ENCODE measurements at places on chromosomes 6 and 20.

DNA sequence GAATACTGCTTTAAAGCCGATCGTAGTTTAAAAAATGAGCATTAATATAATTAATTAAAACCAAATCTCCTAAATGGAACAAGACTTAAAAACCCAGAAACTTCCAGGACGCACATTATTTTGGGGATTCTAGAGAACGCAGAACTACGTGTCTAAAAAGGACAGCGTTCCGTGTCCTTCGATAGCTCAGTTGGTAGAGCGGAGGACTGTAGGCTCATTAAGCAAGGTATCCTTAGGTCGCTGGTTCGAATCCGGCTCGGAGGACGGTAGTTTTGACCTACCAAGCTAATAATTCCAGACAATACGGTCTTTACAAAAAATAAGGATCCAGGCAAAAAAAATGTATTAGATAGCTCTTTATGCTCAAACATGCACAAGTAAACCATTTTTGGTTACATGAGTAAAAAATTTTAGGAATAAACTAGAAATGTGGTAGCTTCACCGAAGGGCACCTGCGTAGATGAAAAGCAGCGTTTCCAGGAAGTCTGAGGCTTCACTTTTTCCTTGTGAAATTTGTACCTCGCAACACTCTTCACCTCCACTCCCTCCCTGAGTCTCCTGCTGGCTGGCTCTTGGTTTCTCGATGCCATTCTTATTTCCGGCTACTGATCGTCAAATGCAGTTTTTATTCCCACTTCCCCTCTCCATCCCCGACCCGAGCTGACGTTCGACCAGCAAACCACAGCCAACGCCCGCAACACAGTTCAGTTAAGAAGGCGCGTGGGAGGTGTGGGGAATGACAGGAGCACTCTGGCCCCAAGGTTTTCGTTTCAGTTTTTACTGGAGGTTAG, 19.6 kb upstream of the ABT1 start:
- DNase-seq = peak; percentile 81

DNA sequence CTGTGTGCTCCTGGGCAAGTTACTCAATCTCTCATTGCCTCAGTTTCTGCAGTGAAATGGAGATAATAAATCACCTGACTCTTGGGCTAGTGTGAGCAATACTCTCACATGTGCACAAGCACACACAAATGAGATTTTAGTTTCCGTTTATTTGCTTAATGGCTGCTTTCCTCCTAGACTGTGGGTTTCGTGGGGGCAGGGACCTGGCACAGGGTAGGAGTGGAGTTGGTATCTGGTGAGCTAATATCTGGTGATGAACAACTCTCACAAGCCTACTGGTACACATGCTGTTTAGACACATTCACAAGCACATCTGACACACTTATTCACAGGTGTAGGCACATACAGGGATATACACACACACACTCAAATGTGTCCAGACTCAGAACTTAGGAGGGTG, 73.8 kb downstream of the TOX2 start:
- no peak for DNase-seq

DNA sequence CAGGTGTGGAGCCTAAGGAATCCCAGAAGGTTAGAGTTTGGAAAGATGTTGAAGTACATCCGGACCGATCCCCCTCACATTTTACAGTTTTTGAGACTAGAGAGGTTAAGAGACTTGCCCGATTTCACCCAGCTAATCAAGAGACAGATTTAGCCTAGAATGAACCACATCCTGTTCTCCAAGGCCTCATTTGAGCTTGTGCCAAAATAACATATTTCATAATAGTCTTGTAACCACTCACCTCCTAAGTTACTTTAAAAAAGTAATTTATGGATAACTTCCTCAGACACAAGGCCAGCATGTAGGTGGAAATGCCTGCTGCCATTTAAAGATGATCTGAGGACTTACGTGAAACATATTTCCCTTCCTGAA, 39.8 kb upstream of the ARHGAP18 start:
- DNase-seq = no peak

- no peak for DNase-seq
Measured at GRCh38 chr6:169093066-169093723, 160.5 kb downstream of the THBS2 start.

DNA sequence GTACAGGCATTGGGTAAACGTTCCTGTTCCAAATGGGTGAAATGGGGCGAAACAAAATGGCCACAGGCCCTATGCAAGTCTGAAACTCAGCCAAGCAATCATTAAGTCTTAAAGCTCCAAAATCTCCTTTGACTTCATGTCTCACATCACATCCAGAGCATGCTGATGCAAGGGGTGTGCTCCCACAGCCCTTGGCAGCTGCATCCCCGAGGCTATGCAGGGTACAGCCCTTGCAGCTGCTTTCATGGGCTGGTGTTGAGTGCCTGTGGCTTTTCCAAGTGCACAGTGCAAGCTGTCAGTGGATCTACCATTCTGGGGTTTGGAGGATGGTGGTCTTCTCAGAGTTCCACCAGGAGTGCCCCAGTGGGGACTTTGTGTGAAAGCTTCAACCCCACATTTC, 270.0 kb upstream of the CDYL start:
- no peak for DNase-seq

- no peak for DNase-seq
Measured at GRCh38 chr6:158672726-158673125, 22.9 kb downstream of the SYTL3 start.

GRCh38 chr6:158909938-158910337, 90.1 kb downstream of the RSPH3 start:
- DNase-seq = no peak

GRCh38 chr6:35168461-35168861, 27.3 kb upstream of the TCP11 start:
- no peak for DNase-seq

GRCh38 chr6:33689879-33690278, 21.6 kb downstream of the UQCC2 start:
- DNase-seq = no peak

- no peak for DNase-seq
Measured at GRCh38 chr6:48814957-48815356, 648.1 kb downstream of the MMUT start.

DNA sequence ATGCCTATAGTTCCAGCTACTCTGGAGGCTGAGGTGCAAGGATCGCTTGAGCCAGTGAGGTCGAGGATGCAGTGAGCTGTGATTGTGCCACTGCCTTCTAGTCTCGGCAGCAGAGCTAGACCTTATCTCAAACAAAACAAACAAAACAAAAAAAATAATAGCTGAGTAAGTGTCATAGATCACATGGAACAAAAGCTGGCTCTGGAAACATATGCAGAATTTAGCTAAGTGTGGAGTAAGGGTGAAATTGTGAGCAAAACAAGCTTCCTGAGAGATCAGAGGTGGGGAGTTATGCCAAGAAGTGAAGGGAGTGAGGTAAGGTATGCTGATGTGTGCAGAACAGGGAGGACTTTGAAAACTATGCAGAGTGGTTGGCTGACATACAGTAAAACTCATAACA, 18.7 kb downstream of the SGK1 start:
- DNase-seq = no peak

DNA sequence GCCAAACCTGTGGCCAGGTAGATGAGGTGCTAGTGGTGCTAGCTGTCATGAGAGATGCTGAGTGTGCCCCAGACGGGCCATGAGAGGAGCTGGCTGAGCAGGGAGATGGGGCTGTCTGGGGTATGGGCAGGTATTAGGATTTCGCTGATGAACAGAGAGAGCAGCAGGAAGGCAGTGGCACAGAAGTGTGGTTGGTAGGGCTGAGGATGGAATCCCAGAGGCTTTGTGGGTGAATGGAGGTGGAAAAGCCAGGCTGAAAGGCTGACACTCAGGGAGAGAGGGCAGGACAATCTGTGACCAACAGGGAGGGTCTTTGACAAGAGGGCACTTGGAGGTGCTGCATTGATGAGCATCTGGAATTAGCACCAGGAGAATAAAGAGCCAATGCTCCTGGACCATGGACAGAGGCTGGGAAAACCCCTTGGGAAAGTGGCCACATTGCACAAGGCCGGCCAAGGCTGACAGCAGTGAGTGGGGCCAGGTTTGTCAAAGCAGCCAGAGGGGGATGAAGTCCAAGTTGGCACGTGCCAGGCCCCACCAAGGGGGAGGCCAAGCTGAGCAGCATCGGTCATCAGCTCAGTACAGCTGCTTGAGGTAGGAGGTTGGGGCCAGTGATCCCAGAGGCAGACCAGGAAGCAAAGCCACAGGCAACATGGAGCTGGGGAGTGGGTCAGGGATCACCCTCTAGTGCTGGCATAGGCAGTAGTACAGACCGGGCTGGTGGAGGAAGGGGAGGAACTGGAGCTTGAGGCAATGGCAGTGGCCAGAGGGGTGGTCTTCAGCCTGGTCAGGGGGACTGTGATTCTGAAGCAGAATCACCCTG, 19.7 kb upstream of the SGK2 start:
- DNase-seq = no peak

- no peak for DNase-seq
Measured at GRCh38 chr6:11140056-11140455, 28.5 kb upstream of the ERVFRD-1 start.

DNA sequence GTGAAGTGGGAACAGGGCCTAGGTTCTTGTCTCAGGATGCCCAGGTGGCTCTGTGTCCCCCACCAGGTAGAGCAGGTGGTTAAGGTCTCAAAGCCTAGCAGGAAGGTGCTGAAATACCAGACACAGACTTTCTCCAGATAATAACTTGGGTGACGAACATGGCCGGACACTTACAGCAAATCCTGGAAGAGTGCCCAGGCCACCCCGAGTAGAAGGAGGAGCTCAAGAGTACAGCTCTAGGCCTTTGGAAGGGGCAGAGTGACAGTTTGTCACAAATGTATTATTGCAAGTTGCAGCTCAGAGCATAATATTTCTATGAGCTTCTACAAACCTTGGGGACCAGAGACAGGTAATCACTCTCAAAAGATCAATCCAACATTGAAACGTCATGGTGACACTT, 251.6 kb upstream of the SOX4 start:
- no peak for DNase-seq

- no peak for DNase-seq
Measured at GRCh38 chr6:77487808-77488425, 24.6 kb upstream of the HTR1B start.

Data from stimulated activated CD4-positive, alpha-beta T cell treated with anti-CD3 and anti-CD28 coated beads, Interleukin-4, amount 100 ng/mL, for 24 hours (primary cell).